ENCODE measurements at places on chromosomes 4 and X. TPM values are rescaled to one million over a fixed set of nuclear protein-coding genes. Genes with fewer than 3 reads are reported as not detected.

GRCh38 chrX:65581661-65582339, 47.2 kb upstream of the LAS1L start:
- no peak overlapping the region for H3K27ac ChIP-seq
- no peaks in the 10 kb centered on the region for H3K36me3 ChIP-seq
- H3K4me1 ChIP-seq = peaks cover 3% of the 10 kb centered on the region
- DNase-seq = peak; percentile 40
- no peak overlapping the region for H3K4me3 ChIP-seq

GRCh38 chr4:29653221-29653620, 1066.9 kb upstream of the PCDH7 start:
- H3K4me3 ChIP-seq = no peak overlapping the region
- no peaks in the 10 kb centered on the region for H3K4me1 ChIP-seq
- no peaks in the 10 kb centered on the region for H3K27me3 ChIP-seq
- no peak overlapping the region for H3K27ac ChIP-seq
- no peaks in the 10 kb centered on the region for H3K36me3 ChIP-seq

GRCh38 chr4:3342182-3342854, 49.5 kb downstream of the RGS12 start:
- no peak overlapping the region for H3K27ac ChIP-seq
- no peak for DNase-seq
- H3K36me3 ChIP-seq = no peaks in the 10 kb centered on the region
- peaks cover 15% of the 10 kb centered on the region for H3K4me1 ChIP-seq

GRCh38 chrX:103513067-103513466, 6.2 kb downstream of the RAB40A start:
- no peak overlapping the region for H3K4me3 ChIP-seq
- DNase-seq = no peak
- no peaks in the 10 kb centered on the region for H3K36me3 ChIP-seq
- no peaks in the 10 kb centered on the region for H3K4me1 ChIP-seq
- no peak overlapping the region for H3K27ac ChIP-seq
- H3K27me3 ChIP-seq = no peaks in the 10 kb centered on the region

VCX3A gene
- not detected for total RNA-seq

Data from T-helper 17 cell (primary cell).